Kidney (tissue), 22 donors: ENCODE measurements at places on chromosomes 2 and 18. TPM values are rescaled to one million over a fixed set of nuclear protein-coding genes. Genes with fewer than 3 reads are reported as not detected.

Gene IL36B
- polyA plus RNA-seq, result not detected

Gene UGT1A10
- polyA plus RNA-seq, result 6.6 TPM

Gene GALM
- polyA plus RNA-seq, result 79.9 TPM

Gene LRP2
- 44.7 TPM for polyA plus RNA-seq

- DNase-seq, result no peak
These were observed 16.0 kb downstream of the TET3 start for GRCh38 chr2:74000666-74001065.

DNA sequence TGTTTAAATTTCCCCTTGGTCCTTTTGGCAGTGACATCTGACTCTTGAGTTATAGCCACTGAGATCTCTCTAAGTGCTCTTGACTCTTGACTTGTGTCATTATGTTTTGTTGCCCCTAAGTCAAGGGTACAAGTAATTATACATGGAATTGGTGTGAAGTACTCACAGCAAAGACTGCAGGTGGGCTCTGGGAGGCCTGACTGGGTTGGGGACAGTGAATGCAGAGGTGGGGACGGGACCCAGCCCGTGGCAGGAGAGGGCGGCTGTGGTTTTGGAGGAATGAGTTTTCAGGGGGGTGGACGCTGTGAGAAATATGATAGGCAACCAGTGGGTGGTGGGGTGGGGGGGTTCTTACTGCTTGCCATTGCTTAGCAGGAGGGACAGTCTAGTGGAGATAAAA is 97.8 kb downstream of the NCK2 start:
- DNase-seq, result no peak

DNA sequence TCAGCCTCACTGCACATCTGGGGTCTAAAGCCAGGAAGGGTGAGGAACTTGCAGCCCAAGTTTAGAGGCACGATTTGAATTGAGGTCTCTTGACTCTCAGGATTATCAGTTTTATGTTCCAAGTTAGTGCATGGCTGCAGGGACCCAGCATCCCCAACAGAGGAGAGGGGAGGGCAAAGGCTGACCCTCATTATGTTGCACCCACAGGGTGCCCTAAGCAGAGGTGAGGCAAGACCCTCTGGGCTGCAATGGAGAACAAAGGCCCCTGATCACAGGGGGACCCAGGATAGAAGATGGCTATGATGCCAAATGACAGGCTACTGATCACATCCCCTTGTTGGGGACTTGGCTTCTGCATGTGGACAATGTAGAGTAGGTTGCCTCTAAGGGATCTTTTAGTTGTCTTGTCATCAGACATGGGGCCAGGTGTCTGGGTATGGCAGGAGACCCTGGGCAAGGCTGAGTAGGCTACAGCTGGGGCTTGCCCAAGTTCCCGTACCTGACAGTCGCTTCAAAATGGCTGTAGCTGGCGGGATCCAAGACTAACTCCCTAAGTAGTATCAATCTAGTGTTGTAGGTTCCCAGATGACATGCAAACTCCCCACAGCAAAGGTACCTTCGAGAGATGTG is 4.5 kb upstream of the GDF7 start:
- DNase-seq, result peak; percentile 31

DNA sequence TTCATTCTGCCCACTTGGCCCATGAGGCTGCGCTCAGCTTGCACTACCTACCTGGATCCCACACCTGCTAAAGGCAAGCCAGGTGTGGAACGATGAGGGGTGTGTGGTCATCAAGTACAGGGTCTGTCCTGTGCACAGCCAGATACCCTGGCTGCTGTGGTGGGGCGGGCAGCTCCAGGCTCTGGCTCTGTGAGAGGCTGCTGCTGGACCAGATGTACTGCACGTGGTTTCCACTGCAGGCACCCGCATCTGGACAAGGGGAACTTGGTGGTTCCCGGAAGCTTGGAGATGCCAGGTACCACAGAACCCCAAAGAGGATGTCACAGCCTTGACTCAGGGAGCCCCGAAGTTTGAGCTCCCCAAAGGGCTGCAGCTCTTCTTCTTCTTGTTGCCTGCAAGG is 68.1 kb upstream of the ZNF804A start:
- no peak for DNase-seq

GRCh38 chr18:44651918-44652572 is 28.6 kb upstream of the SETBP1 start:
- DNase-seq, result no peak

GRCh38 chr18:5294457-5295230 is 882 bp downstream of the ZBTB14 start:
- peak; percentile 89 for DNase-seq

DNA sequence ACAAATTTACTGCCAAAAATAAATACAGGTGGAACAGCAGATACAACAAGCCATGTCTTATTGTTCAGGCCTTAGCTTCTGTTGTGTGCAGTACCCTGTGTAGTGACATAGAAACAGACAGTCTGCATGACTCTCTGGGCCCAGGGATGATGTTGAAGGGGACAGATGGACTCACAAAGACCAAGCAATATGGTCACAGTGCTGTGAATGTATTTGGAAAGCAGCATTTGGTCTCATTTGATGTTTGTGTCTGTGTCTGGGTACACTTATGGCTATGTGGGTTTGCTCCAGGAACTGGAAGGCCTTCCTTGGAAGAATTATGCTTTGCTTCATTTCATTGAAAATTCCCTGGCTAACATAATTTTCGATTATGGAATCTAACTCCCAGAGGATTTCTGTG is 158.5 kb downstream of the CDC42EP3 start:
- no peak for DNase-seq

DNA sequence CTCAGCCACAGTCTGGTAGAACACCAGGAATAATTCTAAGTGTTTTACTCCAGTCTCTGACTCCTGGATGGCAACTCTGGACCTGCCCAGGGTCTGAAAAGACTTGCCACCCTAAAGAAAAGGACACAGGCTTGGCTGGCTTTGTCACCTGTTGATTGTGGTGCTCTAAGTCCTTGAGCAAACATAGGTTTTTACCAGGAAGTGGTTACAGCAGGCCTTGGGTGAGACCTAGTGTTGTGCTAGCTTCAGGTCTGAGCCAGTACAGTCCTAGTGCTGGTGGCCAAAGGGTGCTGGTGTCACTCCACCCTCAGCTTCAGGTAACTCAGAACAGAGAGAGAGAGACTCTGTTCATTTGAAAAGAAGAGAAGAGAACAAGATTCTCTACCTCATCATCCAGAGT is 1239.4 kb upstream of the CRIM1 start:
- DNase-seq, result no peak

- DNase-seq, result no peak
These were observed 151.9 kb downstream of the FMNL2 start for GRCh38 chr2:152486737-152487400.
